ENCODE measurements at places on chromosomes 13 and 19.

GRCh38 chr19:17721821-17722220, 2.5 kb downstream of the MAP1S start:
- DNase-seq: no peak

DNA sequence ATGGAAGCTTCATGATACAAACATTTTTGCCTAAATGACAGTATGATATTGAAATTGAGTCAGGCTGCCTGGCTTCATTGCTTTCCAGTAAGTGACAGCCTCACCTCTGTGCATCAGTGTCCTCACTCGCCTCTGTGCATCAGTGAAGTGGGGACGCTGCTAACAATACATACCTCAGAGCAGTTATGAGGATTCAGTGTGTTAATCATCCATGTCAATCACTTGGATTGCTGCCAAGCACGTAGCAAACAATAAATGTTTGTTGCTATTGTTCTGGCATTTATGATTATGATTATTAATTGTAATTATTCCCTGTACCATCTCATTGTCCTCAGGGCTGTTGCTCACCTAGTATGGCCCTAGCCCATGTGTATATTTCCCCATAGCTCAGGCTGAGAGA, 8.8 kb downstream of the PPP2R1A start:
- DNase-seq: no peak

- no peak for DNase-seq
Observed at GRCh38 chr19:49556412-49557398, 23.7 kb downstream of the NOSIP start.

GRCh38 chr13:94968757-94969086, 256.4 kb upstream of the SOX21 start:
- no peak for DNase-seq

GRCh38 chr19:16039545-16039944, 36.8 kb upstream of the TPM4 start:
- no peak for DNase-seq

DNA sequence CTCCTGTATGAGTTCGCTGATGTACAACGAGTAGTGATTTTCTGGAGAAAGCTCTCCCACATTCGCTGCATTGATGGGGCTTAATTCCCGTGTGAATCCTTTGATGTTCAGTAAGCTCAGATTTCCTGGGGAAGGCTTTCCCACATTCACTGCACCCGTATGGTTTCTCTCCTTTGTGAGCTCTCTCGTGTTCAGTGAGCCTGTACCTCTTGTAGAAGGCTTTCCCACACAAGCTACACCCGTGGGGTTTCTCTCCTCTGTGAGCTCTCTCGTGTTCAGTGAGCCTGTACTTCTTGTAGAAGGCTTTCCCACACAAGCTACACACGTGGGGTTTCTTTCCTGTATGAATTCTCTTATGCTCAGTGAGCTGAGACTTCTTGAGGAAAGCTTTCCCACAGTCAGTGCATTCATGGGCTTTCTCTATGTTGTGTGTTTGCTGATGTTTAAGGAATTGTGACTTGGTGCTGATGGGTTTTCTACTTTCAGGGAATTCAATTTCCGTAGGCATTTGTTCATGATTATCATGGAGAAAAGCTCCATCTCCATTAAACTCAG, 3.5 kb upstream of the ZNF577 start:
- no peak for DNase-seq
